ENCODE measurements at places on chromosomes 7 and 10.

DNA sequence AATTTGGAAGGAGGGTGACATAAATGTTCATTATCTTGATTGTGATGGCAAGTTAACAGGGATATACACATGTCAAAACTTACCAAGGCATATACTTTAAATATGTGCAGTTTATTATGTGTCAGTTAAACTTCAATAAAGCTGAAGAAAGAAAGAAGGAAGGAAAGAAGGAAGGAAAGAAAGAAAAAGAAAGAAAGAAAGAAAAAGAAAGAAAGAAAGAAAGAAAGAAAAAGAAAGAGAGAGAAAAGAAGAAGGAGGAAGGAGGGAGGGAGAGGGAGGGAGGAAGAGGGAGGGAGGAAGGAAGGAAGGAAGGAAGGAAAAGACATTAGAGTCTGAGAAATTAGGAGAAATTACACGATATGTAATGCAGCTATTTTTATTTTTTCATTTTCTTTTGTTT is 15.9 kb upstream of the GSTK1 start:
- no peak for DNase-seq

GRCh38 chr7:21947056-21947455 is 1.4 kb upstream of the CDCA7L start:
- DNase-seq = no peak

GRCh38 chr10:4280461-4281189 is 495.6 kb upstream of the KLF6 start:
- DNase-seq = no peak

DNA sequence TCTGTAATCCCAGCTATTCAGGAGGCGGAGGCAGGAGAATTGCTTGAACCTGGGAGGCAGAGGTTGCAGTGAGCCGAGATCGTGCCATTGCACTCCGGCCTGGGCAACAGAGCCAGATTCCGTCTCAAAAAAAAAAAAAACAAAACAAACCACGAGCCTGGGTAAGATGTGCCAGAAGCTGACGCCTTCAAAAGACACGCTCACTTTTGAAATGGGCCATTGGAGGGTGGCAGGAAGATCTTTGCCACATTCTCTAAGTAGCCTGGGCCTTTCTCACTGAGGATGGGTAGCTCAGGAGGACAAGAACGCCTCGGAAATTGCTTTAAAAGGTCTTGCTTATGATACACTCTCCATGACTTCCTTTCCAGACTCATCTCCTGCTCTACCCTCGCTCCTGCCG is 172.7 kb downstream of the SH3PXD2A start:
- DNase-seq = no peak

DNA sequence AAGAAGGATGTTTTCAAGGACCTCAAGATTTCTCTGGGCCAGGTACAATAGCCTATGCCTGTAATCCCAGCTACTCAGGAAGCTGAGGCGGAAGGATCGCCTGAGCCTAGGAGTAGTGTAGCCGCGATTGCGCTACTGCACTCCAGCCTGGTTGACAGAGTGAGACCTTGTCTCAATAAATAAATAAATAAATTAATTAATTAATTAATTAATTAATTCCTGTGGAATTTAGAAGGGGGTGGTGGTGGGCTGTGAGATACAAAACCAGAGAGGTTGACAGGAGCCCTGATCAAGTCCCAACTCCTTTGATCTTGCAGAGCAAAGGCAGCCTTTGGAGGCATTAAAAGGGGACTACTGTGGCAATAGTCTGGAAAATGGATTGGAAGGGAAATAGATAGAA is 39.3 kb upstream of the NRF1 start:
- no peak for DNase-seq

DNA sequence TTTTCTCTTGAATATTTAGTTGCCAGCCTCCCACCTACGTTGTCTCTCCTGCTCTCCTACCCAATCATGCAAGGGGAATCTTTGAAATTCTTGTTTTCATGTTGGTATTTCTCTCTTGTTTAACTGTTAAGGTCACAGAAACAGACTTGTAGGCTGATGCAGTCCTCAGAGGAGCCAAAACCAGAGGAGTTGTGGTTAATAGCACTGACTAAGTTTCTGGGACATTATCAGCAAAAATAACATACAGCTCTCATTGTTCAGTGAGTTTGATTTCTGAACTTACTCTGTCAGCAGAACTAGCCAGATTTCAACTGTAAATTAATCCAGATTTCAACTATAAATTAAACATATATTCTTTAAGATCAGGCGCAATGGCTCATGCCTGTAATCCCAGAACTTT is 11.1 kb upstream of the CUL1 start:
- DNase-seq = no peak

GRCh38 chr10:48242171-48242904 is 32.2 kb downstream of the FRMPD2 start:
- no peak for DNase-seq

GRCh38 chr10:97575127-97575668 is 2.6 kb downstream of the ANKRD2 start:
- DNase-seq = no peak

- DNase-seq = no peak
Measured at GRCh38 chr7:50821457-50822008, 38.8 kb upstream of the GRB10 start.

DNA sequence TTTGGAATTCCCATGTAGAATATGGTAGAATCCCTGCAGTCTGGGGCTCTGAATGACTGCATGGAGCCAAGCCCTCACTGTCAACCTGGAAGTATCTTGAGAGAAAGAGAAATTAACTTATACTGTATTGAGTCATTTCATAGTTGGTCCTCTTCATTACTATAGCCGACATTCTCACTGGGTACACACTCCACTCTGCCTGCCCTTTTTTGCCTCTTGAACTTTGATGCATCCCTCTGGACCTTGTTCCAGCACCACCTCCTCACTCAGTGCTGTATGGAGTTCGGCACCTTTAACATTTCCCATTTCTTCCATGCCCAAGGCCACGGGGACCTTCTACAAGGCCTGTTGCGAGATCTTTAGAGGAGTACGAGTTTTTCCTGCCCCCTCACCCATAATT is 4.6 kb upstream of the ARHGAP22 start:
- no peak for DNase-seq

DNA sequence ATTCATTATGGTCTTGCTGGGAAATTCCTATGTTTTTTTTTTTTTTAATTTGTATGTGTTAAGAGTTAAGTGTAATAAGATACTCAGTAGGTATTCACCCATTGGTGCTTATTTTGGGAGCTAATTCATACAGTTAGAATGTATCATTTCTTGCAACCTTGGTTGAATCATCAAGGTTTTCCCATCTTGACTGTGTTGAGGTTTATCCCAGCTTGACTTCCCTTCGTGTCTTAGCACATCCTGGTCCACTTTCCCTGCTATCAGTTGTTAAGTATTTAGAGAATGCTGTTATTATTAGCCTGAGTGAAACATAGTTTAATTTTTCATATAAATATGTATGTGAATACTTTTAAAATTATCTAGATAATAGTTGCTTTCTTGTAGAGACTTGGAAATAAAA is 20.8 kb downstream of the RALA start:
- DNase-seq = no peak

GRCh38 chr10:16632996-16633395 is 111.3 kb upstream of the C1QL3 start:
- DNase-seq = no peak

GRCh38 chr10:47278152-47278473 is 21.9 kb upstream of the GDF10 start:
- DNase-seq = no peak

DNA sequence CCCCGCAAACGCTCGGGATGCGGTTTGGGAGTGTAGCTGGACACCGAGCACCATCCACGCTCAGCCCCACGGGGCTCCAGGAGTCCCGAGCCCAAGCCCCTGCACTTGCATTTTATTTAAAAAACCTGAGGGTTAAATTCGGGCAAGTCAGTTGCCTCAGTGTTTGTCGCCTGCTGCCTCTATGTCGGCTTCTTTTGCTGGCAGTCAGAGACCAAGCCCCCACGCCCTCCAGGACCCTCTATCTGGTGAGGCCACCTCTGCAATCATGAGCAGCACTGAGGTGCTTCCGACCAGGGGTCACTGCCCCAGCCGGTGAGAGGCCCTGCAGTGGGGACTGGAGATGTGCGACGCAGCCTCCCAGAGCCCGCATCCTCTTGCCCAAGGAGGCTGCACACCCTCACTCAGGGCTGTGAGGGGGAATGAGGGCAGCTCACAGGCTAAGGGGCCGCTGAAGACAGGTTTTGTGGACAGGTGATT is 13.3 kb upstream of the ZNF273 start:
- DNase-seq = no peak

- DNase-seq = no peak
Measured at GRCh38 chr7:4013793-4014192, 668.3 kb upstream of the FOXK1 start.

GRCh38 chr7:155357573-155358041 is 59.9 kb downstream of the INSIG1 start:
- no peak for DNase-seq

GRCh38 chr10:7763929-7764328 is 23.9 kb downstream of the KIN start:
- no peak for DNase-seq

- DNase-seq = no peak
Measured at GRCh38 chr10:29603223-29603896, 31.4 kb downstream of the SVIL start.

- no peak for DNase-seq
Measured at GRCh38 chr10:63103971-63104409, 29.1 kb upstream of the NRBF2 start.

DNA sequence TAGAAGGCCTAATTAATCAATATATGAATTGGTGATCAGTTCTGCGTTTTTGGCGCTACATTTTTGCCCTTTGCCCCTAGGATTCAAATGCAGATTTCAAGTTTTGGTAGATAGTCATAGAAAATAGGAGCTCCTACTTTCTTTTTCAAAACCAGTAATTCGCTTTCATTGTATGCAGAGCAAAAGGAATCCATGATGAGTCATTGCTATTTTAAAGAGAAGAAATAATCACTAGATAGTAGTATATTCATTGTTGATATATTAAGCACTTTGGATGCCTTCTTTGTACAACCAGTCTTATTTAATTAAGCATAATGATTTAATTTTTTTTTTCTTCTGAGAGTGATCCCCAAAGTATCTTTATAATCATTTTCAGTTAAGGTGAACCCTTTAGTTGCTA is 50.3 kb downstream of the CSTF2T start:
- no peak for DNase-seq

DNA sequence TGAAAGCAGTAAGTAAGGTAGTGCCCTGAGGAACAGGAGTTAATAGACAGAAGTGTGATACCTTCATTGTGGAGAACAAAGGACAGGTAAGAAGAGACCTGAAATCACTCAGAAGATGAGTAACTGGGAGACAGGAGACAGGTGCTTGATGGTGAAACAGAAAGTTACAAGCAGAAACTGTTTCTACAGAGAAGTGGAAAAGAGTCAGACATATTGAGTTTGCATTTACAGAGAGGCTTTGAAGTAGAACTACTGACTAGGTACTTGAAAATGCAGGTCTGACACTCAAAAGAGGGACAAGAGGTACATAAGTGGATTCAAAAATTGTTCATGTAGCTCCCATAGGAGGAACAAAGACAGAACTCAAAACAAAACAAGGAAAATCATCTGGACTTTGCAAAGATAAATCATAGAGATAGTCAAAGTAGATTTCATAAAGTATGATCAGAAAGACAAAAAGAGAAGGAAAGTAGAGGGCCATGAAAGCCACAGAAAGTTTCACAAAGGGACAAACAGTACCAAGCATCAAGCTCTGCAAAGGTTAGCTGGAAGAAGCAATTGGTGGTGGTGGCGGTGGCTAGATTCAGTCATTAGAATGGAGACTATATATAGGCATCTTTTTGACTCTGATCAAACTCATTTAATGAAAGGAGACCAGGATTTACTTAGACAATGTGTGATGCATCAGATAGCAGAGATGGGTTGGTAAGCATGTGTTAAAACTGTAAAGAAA is 198.4 kb downstream of the PCLO start:
- no peak for DNase-seq

- DNase-seq = no peak
Measured at GRCh38 chr7:36369171-36369570, 20.5 kb upstream of the ANLN start.

DNA sequence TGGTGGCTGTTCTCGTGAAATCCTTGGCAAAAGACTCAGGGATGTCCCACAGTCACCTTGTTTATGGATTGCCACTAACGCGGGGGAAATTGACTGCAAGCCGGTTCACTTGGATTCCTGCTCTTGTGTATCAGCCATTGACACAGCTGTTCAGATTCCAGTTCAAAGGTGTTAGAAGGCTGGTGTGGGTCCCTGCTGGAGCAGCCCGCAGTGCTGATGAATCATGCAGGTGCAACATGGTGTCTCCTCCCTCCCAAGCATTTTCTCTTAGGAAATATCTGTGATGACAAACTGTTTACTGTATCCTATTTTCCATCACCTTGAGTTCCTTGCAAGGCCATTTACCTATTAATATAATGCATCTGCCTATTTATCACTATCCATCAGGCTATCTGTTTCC is 170.1 kb downstream of the GATA3 start:
- no peak for DNase-seq

DNA sequence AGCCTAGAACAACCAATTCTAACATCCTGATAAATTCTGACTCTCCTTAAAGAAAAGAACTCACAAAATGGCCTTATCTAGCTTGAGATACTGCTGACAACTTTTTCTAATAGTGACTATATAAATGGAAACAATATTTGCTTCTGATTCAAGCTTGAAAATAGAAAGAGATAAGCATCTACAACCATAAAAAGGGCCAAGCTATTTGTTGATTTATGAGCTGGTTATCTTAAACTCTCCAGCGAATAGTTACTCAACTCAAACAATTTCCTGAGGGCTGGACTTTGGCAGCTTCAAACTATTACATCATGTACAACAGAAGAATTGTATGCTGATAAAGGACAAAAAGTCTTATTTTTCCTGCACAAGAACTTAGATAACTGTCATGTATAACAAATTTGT is 4.6 kb downstream of the USP54 start:
- peak; percentile 84 for DNase-seq

- DNase-seq = no peak
Measured at GRCh38 chr7:954330-955238, at the start of gene ADAP1. ADAP1 (minus strand) TSS chr7:954680; CDS start chr7:954477, 203 bp downstream.

GRCh38 chr10:6843481-6843881 is 263.4 kb upstream of the PRKCQ start:
- DNase-seq = no peak

DNA sequence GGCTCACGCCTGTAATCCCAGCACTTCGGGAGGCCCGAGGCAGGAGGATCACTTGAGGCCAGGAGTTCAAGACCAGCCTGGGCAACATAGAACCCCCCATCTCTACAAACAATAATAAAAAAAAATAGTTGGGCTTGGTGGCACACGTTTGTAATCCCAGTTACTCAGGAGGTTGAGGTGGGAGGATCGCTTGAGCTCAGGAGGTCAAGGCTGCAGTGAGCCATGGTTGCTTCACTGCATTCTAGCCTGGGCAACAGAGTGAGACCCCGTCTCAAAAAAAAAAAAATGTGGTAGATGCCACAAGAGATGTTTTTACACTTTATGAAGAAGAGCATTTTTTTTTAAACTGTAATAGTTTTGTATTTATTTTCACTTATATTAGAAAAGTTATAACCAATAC is 12.8 kb downstream of the NYAP1 start:
- DNase-seq = no peak

GRCh38 chr7:44712012-44712411 is 36.6 kb upstream of the ZMIZ2 start:
- no peak for DNase-seq

Data from urinary bladder (tissue), 4 donors.